ENCODE measurements at places on chromosomes 7 and 10. TPM values are rescaled to one million over a fixed set of nuclear protein-coding genes. Genes with fewer than 3 reads are reported as not detected.

PON1 gene
- total RNA-seq, result not detected

C7orf33 gene
- total RNA-seq, result not detected

SLC18A2 gene
- total RNA-seq, result not detected

PURB gene
- total RNA-seq, result 24.5 TPM

MRC1 gene
- total RNA-seq, result 0.38 TPM

MINDY4 gene
- 5.0 TPM for total RNA-seq

PRKAR2B gene
- total RNA-seq, result 18.9 TPM

CEP55 gene
- 18.9 TPM for total RNA-seq

ELMO1 gene
- 68.5 TPM for total RNA-seq

NEUROD6 gene
- not detected for total RNA-seq

ANKRD30A gene
- total RNA-seq, result not detected

CFAP70 gene
- 0.29 TPM for total RNA-seq

SPDYE9 gene
- not detected for total RNA-seq

ENTPD1 gene
- 40.5 TPM for total RNA-seq

All from vein endothelial cell (primary cell).